T-helper 9 cell (primary cell): ENCODE measurements at places on chromosomes 1 and 21.

DNA sequence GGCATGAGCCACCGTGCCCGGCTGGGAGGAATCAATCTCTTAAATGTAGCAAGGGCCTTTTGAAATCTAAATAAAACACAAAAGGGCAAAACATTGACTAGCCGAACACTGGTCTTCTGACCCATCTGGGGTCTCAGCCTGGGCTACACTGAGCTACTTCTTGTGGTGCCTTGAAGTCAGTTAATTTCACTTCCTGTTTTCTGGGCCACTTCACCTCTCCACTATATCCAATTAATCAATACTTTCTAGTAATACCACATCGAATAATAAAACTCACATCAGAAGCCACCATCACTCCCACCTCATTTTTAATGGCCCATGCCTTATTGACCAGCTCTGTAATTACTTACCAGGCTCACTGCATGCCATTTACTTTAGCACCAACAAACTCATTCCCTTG lies 138.0 kb upstream of the SAMSN1 start:
- DNase-seq: no peak

DNA sequence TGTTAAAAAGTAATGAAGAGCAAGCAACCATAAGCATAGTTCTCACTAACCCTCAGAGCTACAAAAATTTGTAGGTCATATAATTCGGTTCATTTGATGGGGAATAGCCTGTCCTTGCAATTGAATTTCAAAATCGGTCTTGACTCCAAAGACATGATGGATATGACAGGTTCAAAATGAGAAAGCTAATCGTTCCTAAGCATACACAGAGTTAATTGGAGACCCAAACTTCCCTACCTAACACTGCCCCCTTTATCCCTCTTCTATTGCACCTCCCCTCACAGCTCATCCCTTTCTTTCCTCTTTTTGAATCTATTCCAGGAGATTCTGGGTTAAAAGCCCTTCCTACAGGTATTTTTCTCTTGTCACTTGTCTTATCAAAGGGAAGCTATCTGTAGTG lies 390.0 kb upstream of the PTBP2 start:
- DNase-seq: no peak

DNA sequence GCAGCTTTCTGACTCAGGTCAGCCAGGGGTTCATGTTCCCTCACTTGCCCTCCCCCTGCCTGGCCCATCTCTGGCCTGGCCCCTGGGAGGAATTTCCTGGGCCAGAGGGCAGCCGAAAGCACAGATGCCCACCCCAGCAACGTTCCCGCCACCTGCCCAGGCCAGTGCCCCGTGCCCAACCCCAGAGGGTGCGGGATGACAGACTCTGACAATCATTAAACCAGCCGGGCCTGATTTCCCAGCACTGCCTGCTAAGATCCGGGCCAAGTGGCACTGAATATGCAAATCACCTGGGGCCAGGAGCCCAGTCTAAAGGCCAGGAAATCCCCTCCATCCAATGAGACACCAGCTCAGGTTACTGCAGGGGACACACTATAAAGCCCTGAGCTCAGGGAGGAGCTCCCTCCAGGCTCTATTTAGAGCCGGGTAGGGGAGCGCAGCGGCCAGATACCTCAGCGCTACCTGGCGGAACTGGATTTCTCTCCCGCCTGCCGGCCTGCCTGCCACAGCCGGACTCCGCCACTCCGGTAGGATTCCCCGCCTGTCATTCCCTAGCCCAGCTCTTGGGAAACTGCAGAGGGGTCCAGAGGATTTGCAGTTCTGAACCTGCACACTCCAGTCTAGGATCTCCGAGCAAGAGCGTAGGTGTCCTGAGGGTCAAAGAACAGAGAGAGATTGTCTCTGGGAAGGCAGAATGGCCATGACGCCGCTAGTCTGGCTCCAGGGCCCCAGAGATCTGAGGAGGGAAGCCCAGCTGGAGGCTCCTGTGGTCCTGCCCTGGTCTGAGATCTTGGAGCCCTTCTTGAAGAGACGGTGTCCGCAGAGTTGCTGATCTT lies at the start of gene ELF3:
TSS of gene ELF3 (plus strand) at position 408 of the 836 bp plus-strand sequence. CDS start 550 bp downstream, outside the sequence.
- no peak for DNase-seq

- DNase-seq: no peak
Measured at GRCh38 chr1:62029704-62030103, 164.9 kb upstream of the L1TD1 start.

DNA sequence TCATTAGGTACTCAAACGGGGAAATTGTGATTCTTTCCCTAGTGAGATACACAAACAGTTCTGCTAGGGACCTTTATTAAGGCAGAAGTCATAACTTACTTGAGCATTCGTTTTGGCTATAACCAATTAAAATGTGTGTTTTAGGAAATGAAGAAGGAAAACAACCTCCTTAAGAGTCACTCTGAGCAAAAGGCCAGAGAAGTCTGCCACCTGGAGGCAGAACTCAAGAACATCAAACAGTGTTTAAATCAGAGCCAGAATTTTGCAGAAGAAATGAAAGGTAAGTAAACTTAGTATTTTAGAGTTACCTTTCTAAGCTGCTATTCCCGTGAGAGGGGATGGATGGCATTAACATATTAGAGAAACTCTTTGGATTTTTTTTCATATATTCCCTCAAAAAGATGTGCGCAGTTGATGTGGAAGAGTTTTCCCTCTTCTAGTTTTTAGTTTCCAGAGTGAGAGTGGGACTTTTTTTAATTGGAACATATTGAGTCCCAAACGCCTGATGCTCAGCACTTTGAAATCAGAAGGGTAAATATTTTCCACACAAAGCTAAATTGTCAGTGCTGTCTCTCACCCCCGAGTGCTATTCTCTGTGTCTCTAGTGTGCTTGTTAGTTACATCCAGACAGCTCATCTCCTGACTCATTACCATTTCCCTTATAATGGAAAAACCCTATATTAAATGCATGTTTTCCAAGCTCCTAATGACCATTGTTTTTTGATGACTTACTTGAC lies 34.9 kb downstream of the CENPF start:
- no peak for DNase-seq

DNA sequence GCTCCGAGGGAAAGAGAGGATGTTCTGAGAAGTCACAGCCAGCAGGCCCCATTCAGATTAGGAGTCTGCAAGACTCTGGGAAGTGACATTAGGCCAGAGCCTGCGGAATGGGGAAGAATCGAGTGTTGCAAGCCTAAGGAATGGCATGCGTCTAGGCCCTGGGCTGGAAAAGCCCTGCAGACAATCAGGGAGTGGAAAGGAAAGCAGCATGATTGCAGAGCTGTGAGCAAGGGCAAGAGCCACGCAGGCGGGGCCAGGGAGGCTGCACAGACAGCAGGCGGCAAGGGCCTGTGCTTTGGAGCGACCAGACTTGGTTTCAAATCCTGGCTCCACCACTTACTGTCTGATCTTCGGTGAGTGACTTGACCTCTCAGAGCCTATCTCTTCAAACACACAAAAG lies 118.2 kb downstream of the RRAGC start:
- no peak for DNase-seq

GRCh38 chr1:9212735-9213134 lies 21.8 kb upstream of the H6PD start:
- DNase-seq: no peak

- no peak for DNase-seq
Measured at GRCh38 chr1:33365560-33365997, 44.7 kb upstream of the A3GALT2 start.

- no peak for DNase-seq
Measured at GRCh38 chr1:74592580-74593355, 80.4 kb upstream of the LRRC53 start.
